ENCODE measurements at places on chromosomes 1 and 21.

DNA sequence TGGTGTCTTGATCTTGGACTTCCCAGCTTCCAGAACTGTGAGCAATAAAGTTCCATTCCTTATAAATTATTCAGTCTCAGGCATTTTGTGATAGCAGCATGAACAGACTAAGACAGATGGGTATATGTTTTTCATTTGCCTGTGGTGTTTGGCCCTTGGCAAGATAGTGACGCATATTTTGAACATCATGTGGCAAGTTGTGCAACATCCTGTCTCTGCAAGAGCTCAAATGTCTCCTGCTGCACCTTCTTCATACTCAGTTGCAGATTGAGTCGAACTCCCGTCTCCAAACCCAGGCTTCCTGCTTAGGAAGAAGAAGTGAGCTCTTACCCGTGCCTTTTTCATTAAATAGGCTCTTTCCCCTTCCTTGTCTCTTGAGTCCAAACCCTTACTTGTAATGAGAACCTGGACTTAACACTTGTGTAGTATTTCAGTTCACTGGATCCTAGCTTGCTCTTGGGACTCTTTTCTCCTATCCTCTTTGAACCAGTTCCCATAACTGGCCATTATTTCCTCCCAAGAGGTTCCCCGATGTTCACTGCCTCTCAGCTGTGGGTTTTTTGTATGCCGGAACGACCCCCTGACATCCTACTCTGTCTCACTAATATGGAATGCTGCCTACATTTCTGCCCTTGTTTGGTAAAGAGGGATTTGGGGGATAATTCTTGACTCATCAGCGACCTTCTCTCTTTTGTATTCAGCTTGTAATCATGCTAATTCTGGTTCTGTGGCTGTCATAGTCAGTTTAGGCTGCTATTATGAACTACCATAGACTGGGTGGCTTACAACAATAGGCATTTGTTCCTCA is 125.0 kb upstream of the KCNK2 start:
- no peak for DNase-seq

DNA sequence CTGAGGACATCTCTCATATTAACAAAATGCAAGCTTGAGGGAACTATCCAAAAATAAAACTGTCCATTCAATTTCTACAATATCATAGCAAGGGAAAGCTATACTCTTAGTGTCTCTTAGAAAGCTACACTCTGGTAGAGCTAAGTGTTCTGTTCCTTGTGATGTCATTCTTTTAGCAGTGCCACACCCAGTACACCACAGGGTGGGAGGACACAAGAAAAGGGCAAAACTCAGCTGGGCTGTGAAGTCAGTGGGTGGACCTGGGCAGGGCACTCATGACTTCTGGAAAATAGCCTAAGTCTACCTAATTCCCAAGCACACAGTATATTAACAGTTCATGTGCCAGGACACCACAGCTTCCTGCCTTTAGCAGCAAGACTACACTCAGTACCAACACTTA is 42.2 kb upstream of the TNFSF4 start:
- DNase-seq, result no peak

DNA sequence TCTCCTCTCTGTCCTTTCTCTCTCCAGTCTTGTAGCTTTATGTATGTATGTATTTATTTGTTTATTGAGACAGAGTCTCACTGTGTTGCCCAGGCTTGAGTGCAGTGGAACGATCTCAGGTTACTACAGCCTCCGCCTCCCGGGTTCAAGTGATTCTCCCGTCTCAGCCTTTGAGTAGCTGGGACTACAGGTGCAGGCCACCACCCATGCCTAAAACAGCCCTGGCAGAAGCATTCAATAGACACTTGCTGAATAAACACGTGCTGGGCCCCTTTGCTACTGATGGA is 2.5 kb downstream of the KIAA2013 start:
- DNase-seq, result no peak

GRCh38 chr1:56156971-56157876 is 422.1 kb downstream of the PLPP3 start:
- no peak for DNase-seq

DNA sequence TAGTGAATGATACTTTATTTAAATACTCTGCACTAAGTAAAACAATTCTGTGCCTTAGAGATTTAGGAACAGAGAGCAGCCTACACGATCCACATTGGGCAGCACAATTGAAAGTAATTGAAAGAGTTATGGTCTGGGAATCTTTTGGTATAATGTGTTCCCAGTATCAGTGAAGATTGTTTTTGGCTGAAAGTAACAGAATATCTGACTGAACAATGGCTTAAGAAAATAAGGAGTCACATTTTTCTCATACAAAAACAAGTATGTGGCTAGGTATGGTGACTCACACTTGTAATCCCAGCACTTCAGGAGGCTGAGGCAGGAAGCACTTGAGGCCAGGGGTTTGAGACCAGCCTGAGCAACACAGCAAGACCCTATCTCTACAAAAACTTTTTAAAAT is 306.2 kb downstream of the NFIA start:
- no peak for DNase-seq

DNA sequence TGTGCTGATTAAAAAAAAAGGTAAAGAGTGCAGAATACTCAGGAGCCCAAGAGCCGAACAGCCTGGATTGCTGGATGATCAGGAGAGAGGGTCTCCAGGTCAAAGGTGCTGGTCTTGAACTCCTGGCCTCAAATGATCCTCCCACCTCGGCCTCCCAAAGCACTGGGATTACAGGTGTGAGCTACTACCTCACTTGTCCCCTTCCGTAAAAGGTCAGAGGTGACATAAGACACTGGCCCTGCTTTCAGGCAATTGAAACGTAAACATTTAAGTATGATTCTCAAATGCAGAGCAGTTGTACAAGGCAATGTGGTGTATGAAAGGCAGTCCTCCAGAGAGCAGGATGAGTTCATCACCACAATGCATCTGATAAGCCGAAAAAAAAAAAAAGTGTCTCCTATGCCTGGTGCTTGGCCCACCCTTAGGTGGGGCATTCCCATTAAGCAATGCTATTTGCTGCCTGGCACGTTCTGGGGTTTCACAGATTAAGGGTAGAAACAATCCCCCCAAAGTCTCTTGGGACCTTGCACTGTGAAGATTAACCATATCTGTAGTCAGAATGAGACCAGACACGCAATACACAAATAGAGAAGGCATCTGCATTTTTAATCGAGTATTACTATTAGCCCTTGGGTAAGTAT is 47.7 kb downstream of the PARP1 start:
- no peak for DNase-seq

DNA sequence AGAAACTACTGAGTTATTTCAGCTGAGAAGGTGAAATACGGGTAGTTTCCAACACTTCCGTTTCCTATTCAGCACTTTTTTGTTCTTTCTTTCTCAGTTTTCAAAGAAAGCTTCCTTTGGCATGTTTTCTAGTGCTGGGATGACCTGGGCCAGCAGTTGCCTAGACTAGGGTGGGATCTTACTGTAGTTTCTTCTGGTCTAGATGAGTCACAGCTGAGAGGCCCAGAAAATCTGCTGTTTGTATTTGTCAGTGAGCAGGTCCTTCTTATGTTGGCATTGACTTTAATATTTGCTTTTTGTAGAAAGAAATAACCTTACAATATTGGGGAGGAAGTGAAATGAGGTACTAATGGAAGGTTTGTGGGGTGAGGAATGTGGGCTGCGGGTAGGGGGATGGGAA is 22.2 kb downstream of the C1orf21 start:
- no peak for DNase-seq

DNA sequence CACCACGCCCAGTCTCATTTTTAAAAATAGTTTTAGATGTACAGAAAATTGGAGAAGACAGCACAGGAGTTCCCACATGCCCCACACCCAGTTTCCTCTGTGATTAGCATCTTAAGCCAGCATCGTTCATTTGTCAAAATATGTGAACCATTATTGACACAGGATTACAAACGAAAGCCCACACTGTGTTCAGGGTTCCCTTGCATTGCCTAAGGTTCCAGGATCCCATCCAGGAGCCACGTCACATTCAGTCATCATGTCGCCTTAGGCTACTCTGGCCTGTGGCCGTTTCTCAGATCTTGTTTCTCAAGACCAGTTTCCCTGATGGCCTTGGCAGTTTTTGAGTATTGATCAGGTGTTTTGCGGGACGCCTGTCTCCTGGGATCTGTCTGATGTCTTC is 34.7 kb upstream of the TNFRSF1B start:
- no peak for DNase-seq

GRCh38 chr1:191022856-191023255 is 545.2 kb upstream of the BRINP3 start:
- DNase-seq, result no peak

DNA sequence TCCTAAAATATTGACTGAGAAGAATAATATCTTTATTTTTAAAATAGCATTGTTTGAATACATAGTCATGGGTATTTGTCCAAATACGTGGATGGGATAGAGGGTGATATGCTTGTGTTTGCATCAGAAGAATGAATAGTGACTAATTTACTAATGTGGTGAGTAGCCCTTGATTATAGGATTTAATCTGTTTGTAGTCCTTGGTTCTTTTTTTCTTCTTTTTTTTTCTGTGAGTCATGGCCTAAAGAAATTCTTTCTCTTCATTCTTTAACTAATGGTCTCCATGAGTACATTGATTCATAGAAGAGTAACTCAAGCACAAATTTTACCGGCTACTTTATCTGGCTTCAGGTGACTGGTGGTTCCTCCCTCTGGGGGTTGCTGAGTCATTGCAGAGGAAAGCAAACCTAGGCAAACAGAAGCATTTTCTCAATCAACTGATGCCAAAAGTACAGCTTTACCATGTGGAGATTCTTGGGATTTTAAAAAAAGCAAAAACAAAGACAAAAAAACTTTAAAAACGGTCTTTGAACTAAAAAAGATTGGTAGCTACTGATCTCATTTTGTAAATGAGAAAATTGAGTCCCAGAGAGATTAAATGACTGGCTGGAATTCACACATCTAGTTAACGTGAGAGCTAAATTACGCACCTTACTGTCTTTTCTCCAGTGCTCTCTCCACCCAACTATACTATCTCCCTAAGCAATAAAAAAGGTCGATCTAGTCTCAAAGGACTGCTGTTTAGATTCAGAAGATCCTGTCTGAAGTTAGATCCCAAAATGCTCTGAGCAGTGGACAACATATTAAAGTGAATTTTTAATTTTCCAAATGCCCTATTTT is 40.5 kb downstream of the AK5 start:
- DNase-seq, result no peak

GRCh38 chr1:116104667-116105066 is 6.5 kb upstream of the MAB21L3 start:
- no peak for DNase-seq

DNA sequence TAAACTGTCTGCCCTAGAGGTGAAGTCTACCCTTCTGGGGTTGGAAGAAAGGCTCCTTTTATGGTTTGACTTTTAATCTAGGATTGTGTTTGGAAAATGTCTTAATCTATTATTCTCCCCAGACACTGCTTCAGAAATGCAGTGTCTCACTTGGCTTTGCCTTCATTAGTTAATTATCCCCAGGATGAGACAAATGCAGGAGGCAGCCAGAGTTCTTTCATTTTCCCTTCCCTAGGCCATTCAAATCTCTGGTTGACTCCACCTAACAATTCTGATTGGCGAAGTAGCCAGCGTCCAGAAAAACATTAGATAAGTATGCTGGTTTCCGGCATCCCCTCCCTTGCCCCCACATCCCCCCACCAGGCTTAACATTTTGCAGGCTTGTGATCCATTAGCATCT is 325.8 kb upstream of the PBX1 start:
- DNase-seq, result no peak

DNA sequence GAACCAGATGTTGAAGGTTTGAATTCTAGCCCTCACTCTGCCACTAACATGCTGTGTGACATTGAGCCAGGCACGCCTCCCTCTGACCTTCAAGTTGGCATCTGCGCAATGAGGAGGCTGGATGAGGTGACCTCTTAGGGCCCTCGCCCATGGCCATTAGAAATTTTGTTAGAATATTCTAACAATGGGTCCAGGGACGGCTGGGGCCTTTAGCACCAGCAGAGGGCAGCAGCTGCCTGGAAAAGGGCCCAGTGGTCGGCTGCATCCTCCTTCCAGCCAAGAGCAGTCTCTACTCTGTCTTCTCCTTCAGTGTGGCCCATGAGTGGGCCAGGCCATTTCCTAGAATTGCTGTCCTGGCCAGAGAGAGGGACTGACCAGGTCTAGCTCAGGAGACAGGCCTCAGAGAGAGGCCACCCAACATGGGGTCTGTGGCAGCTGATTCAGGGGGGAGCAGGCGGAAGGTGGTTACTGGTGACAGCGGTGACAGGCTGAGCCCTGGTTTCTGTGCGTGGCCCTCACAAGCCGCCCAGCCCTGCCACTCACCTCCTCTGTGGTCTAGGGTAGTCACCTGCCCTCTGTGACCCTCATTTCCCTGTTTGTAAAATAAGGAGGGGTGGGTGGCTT is 101.3 kb upstream of the ACTL8 start:
- DNase-seq, result no peak

Measured in stimulated activated CD4-positive, alpha-beta T cell treated with anti-CD3 and anti-CD28 coated beads, TNF-alpha, amount 100 ng/mL, for 1 hour (primary cell).